ENCODE measurements at places on chromosomes 6 and 20.

DNA sequence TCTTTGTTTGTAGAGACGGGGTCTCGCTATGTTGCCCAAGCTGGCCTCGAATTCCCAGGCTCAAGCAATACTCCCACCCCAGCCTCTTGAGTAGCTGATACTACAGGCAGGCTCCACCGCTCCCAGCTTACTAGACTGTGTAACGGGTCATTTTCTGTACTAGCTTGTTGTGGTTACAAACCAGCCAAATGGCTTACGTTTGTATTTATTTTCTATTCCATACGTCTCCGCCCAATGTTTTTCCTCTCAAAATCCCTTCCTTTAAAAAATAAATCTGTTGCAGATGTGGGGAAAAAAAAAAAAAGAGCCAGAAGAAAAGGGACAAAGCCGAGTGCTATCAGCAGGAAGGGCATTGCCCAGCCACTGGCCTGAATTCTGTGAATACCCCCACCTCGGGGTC lies 41.6 kb downstream of the PRND start:
- DNase-seq, result no peak

GRCh38 chr6:21222656-21223055 lies 370.9 kb upstream of the SOX4 start:
- DNase-seq, result no peak

DNA sequence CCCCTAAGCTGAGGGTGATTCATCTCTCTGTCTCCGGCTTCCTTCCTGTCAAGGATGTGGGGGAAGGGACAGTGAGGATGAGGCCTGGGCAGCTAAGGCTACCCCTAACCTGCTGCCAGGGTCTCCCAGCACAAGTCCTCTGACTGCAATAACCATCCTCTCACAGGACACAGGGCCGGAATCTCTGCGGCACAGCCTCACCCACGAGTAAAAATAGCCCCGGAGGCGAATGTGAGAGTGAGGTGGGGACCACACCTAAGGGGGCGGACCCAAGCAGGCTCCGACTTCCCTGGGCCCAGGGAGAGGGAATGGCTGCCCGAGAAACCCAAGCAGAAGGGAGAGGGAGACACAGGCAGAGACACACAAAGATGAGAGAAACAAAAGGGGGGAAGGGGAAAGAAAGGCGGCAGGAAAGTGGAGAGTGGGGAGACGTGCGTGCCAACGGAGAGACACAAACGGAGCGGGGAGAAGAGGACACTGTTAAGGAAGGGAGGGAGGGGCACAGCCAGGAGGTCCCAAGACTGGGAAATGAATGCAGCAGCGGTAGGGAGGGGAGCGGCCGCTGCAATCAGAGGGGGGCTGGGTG lies 1.4 kb downstream of the CLIC1 start:
- peak; percentile 57 for DNase-seq

- DNase-seq, result no peak
Observed at GRCh38 chr20:60676011-60676410, 576.0 kb upstream of the CDH4 start.

DNA sequence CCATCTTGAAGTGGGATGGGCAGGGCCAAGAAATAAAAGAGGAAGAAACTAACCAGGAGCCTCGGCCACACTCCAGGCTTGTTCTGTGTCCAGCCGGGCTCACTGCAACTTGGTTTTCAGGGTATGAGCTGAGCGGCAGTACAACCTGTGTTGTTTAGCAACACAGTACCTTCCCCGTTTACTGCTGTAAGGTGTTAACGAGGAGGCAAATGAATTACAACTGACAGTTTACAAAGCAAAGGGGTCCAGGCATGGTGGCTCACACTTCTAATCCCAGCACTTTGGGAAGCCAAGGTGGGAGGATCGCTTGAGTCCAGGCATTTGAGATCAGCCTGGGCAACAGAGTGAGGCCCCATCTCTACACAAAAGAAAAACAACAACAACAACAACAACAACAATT lies 481.3 kb upstream of the SULF2 start:
- no peak for DNase-seq

DNA sequence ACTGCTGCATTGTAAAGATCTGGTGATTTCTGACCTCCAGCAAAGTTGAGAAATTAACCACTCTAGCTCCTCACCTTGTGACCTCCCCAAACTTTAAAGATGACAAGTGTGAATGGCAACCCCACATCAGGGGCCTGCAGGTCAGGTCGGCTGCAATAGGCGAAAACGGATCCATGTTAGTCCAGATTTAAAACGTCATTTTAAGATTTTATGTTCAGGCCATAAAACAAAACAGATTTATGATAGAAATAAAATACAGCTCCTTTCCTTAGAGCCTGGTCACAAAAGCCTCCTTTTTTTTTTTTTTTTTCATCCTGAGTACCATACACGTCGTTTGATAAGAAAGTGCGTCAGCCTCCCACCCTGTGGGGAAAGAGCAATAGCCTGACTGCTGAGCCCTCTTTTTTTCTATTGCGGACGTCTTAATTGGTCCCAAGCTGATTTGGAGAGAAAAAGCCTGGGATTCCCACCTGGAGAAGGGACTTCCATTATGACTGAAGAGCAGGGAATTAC lies 519.2 kb upstream of the NOX3 start:
- no peak for DNase-seq

GRCh38 chr20:52601295-52601971 lies 370.7 kb upstream of the TSHZ2 start:
- DNase-seq, result no peak

GRCh38 chr6:7004581-7005297 lies 103.0 kb upstream of the RREB1 start:
- DNase-seq, result peak; percentile 59

DNA sequence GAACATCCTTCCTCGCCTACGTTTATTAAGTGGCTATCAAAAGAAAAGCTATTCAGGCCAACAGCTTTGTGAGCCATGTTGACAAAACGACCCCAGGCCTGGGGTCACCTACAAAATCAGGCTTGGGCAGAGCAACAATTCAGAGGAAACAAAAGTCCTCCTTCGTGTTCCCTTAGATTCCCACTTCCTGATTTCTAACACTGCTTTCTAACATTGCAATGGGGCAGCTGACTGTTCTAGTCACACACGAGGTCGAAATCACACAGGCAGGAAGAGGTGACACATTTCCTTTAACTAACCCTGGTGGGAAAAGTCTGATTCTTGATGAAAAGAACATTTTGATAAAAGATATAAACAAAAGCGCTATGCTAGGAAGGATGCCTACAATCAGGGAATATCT lies 31.9 kb downstream of the WDR27 start:
- DNase-seq, result no peak

GRCh38 chr20:57573242-57573641 lies 12.3 kb downstream of the PCK1 start:
- DNase-seq, result no peak

- no peak for DNase-seq
Observed at GRCh38 chr20:5656126-5656525, 94.1 kb upstream of the SHLD1 start.

GRCh38 chr6:169079650-169080049 lies 174.0 kb downstream of the THBS2 start:
- no peak for DNase-seq

- DNase-seq, result no peak
Observed at GRCh38 chr20:57428324-57429158, 37.3 kb downstream of the RBM38 start.

Data from NCI-H82 (cell line).